ENCODE measurements at places on chromosomes 6 and 20.
A peak's percentile ranks its signal among the peaks of the same experiment; 100 is the strongest.

DNA sequence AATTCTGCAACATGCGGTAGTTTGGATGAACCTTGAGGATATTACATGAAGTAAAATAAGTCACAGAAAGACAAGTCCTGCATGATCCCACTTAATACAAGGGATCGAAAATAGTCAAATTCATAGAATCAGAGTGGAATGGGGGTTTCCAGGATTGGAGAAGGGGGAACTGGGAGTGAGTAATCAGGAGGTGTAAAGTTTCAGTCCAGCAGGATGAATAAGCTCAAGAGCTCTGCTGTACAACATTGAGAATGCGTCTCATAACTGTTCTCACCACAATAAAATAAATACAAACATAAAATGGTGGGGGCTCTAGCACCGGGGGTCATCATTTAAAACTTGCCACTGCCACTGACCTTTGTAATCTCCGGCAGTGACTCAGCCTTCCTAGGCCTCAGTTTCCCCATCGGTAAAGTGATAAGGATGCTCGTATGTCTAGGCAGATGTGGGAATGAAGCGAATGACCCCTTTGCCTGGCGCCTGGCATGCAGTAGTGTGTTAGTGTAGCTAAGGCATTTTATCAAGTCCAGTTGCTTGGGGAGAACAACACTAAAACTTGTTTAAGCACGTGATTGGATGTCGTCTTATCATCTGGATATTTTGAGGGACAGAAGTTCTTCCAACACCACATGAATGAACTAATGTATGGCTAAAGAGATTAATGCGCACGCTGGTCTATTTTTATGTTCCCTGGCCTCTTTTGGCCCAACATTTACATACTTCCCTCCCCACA is 421.1 kb downstream of the QKI start:
- DNase-seq, result no peak

DNA sequence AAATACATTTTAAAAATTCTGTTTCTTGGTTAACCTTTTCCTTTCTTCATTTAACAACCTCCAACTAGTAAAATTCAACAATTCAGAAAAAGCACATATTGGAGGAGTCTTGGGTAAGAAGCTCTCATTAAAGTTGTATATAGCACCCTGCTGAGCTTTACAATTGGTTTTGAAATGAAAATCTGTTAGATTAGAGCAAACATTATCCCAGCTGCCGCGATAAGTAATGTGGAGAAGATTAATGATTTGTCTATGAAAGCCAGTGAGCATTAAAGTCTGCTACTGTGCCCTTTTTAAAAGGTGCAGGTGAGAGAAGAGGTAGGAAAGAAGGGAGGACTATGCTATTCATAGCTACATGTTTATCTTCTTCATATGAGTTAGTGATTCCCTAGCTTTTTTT is 201.5 kb downstream of the ZFAND3 start:
- DNase-seq, result no peak

DNA sequence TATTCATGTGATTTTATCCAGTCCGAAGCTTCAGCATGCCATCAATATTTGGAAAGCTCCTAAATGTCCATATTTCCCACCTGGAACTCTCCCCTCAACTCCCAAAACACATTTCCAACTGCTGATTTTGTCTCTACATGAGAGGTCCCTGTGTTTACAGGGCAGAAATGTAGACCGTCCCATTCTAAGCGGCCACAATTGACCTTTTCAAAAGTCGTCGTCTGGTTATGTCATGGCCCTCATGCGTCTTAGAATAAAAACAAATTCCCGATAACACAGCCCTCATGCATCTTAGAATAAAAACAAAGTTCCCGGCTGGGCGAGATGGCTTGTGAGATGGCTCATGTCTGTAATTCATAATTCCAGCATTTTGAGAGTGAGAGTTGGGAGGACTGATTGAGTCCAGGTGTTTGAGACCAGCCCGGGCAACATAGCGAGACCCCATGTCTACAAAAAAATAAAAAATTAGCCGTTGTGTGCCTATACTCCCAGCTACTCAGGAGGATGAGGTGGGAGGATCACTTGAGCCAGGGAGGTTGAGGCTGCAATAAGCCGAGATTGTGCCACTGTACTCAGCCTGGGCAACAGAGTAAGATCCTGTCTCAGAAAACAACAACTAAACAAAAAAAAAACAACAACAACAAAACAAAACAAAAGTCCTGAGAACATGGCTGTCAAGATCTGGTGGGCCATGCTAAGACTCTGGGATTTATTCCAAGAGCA is 6.4 kb upstream of the ZNF217 start:
- DNase-seq, result no peak

DNA sequence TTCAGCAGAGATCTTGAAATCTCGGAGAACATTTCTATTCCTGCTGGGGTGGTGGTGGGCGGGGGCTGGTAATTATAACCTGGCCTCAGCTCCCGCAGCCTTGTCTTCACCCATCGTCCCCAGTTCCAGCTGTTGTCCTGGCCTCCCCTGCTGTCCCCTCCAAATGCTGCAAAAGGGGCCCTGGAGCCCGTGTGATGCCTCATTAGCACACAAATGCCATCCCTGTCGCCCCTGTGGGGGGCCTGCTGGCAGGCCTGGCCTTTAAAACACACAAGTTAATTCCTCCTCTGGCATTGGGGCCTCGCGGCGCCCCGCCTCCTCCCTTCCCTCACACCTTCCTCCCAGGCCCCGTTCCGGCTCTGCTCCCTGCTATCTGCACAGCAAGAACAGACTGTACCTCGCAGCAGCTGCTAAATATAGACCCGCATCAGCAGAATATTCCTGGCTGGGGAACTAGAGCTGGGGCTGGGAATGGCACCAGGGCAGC is 85.7 kb downstream of the CDH22 start:
- DNase-seq, result no peak

GRCh38 chr20:1336699-1337367 is 7.9 kb upstream of the SDCBP2 start:
- DNase-seq, result peak; percentile 1

DNA sequence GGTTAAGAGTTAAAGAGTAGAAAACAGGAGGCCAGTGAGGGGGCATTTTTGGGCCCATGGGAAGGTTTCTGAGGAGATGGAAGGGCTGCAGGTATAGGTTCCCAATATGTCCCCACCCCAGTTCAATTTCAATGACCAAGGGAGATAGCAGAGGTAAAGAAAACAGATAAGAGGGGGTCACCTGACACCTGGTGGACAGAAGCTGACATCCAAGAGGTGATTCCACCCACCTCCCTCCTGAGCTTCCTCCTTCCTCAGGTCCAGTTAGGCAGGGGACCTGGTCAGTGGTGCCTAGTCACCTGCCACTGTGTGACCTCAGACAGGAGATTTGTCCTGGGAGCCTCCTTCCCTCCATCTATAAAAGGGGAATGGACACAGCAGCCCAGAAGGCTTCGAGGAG is 29.5 kb upstream of the MAS1L start:
- DNase-seq, result no peak

DNA sequence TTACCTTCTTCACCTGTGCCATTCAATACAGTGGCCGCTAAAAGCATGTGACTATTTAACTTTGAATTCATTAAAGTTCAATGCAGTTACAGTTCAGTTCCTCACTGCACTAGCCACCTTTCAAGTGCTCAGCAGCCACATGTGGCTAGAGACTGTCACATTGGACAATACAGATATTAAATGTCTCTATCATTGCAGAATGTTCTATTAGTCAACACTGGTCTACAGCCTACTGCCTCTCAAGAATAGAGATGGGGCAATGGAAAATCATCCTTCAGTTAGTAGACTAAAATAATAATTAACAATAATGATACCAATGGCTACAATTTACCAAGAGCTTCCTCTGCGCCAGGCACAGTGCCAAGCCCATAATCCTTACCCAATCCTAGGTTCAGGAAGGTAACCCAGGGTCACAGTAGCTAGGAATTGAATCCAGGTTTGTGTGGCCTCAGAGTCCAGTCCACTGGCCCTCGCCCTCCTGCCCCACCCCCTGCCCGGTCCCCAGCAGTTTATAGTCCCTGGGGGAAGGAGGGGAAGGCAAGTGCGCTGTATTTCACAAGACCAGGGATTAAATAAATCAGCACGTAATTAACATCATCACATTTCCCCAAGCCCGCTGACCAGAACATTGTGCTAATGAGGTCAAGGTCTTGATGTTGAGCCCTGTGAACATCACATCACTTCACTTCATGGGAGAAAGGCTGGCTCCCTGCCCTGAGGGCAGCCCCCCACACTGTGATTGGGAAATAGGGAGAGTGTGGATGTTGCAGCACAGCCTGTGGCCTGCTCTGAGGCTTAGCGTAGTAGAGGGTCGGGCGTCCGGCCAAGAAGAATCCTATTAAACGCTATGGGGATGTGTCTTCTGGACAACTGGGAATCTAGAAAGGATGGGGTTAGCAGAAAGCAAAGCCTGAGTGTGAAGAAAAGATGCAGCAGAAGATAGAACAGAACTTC is 147.2 kb downstream of the VEGFA start:
- no peak for DNase-seq

GRCh38 chr6:105851606-105852005 is 234.5 kb upstream of the PRDM1 start:
- no peak for DNase-seq

DNA sequence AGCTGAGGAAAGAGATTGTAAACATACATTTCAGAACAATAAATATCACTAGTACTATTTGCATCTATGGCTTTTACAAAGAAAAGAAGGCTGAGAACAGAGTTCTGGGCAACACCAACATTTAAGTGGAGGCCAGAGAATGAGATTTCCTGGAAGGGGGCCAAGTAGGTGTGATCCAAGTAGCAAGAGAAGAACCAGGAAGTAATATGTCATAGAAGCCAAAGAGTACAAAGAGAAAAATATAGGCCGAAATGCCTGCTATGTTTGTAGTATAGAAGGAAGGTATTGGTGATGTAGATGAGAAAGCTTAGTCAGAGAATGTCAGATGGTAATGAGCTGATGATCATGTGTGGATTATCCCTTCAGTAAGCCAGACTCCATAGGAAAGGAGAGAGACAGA is 94.5 kb downstream of the PERP start:
- no peak for DNase-seq

DNA sequence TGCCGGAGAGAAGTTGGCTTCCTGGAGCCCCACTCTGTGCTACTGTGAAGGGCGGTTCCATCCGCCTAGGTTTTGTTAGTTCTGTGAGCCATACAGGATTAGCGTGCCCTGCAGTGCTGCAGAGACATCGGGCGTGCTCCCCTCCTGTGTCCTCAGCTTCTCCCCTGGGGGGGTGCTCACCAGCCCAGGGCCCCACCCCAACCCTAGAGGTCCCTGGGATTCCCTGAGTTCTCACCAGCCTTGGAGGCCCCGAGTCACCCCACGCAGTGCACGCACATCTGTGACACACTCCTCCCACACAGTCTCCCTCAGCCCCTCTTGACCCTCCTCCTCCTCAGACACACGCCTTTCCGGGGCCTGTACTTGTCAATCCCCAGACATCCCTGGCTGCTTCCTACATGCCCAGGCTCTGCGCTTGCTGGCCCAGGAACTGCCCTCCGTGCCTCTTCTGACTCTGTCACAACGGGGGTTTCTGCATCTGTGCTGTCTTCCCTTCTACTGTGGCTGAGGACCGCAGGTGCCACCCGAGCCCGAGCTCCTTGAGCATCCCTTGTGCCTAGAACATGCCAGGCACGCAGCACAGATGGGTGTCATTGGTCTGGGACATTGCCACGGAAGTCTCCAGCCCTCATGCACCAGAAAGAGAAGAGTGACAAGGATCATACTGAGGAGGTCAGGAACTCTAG is 123.2 kb upstream of the RPS6KA2 start:
- DNase-seq, result no peak

DNA sequence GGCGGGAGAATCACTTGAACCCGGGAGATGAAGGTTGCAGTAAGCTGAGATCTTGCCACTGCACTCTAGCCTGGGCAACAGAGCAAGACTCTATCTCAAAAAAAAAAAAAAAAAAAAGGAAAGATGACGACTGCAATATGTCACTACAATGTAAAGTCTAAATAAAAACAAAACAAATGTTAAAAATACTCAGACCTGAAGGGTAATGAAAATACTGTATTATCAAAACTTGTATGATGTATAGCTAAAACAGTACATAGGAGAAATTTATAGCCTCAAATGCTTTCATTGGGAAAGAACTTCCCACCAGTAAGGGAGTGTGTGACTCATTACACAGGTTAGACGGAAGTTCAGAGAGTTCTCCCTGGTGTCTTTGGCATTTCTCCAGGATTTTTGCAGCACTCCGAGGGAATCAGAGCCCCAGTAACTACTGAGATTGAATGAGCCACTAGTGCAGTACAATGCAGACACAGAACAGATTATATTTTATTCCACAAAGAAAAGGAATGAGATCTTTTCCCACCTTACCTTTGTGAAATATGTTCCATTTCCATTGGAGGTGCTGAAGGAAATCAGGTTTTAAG is 12.5 kb upstream of the RALGAPB start:
- no peak for DNase-seq

- DNase-seq, result no peak
Observed at GRCh38 chr6:49457771-49458170, 5.3 kb downstream of the MMUT start.

- no peak for DNase-seq
Observed at GRCh38 chr6:31877651-31878161, 1.1 kb downstream of the SLC44A4 start.

GRCh38 chr6:43702534-43703440 is 15.2 kb upstream of the MRPS18A start:
- DNase-seq, result no peak

DNA sequence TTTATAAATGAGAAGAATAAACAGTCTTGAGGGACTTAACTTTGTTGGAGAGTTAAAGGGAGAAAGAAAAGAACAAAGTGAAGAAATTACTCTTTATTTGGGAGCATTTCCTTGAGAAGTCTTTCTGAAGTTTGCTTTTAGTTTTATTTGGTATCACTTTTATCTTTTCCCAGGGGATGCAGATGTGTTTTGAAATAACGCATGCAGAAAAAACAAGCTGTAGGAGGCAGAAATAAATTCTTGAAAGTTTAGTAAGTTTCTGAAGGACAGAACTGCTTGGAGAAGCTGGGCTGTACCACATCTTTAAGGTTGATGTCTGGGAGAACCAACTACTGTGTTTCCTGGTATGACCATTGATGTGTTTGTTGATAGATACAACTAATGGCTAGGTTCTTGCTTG is 75.0 kb downstream of the PLCB4 start:
- DNase-seq, result no peak

GRCh38 chr20:326645-327185 is 1.4 kb downstream of the SOX12 start:
- peak; percentile 14 for DNase-seq

DNA sequence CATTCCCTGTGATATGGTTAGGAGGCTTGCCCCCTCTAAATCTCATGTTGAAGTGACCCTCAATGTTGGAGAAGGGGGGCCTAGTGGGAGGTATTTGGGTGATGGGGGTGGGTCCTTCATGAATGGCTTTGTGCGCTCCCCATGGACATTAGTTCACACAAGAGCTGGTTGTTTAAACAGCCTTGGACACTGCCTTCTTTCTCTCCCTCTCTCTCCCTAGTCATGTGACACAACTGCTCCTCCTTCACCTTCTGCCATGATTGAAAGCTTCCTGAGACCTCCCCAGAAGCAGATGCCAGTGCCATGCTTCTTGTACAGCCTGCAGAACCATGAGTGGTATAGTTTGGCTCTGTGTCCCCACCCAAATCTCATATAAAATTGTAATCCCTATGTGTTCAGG is 117.2 kb upstream of the SLC22A16 start:
- no peak for DNase-seq
